ENCODE measurements at places on chromosomes 6 and 20.

- no peak for DNase-seq
These were observed 47.3 kb downstream of the HIVEP2 start for GRCh38 chr6:142897659-142898058.

DNA sequence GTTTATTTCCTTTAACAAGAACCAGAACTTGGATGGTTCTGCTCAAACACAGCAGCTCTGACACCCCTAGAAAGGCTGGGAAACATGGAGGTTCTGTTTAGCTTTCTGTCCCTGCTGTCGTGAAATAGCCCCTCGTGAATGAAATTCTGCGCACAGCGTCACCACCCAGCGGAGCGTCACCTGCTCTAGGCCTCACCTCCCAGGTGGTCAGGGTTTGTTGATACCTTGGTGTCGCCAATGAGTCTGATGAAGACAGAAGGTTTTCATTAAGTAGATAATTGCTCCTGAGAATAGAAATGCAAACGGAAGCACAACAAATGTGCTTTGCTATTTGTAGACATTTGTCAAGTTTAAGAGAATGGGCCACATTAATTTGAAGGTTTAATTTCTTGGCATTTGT is 135.1 kb downstream of the EDN3 start:
- no peak for DNase-seq

- no peak for DNase-seq
These were observed 663.6 kb upstream of the CHD6 start for GRCh38 chr20:42281801-42282200.

GRCh38 chr6:150245148-150245935 is 102.5 kb downstream of the PPP1R14C start:
- no peak for DNase-seq

DNA sequence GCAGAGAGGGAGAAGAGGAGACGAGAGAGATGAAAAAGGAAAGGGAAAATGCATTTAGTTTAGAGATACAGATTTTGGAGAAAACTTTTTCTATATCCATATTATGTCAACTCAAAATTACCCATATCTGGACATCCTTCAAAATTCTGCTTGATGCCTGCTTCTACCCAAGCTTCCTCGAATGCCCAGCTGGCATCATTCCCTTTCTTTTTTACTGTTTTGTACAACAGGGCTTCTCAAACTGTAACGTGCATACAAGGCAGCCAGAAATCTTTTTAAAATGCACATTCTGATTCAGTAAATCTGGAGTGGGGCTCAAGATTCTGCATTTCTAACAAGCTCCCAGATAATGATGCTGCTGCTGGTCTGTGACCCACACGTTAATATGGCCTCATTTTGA is 462.8 kb upstream of the CHD6 start:
- no peak for DNase-seq

DNA sequence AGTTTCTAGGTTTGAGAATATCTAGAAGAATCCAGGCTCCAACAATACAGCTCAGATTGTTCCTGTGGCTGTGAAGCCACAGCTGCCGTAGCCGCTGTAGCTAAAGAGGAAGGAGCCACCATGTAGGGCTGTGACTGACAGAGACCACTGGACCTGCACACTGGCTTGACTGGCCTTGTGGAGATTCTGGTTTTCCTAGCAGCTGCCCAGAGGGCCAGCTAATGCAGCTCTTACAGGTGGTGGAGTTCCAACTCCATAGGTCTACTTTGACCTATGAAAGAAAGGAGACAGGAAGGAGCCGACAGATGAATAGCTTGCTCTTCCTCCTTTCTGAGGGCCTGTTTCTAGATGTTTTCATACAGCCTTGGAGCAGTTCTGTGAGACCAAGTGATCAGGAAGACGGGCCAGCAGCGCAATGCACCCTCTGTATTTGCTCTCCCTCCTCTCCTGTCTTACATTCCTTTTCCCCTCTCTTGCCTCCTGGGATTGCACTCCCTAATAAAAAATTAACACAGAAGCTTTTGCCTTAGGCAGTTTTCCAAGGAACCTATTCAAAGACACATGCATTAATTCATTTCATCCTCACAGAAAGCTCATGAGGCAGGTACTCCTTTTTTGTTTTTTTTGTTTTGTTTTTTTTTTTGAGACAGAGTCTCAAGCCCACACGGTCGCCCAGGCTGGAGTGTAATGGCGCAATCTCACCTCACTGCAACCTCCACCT is 51.8 kb upstream of the MYB start:
- DNase-seq = no peak

GRCh38 chr6:163751032-163751525 is 336.6 kb downstream of the QKI start:
- no peak for DNase-seq

GRCh38 chr6:7126754-7127153 is 19.0 kb downstream of the RREB1 start:
- DNase-seq = no peak

- DNase-seq = no peak
These were observed 16.5 kb downstream of the CARMIL1 start for GRCh38 chr6:25295651-25296050.

GRCh38 chr6:147621961-147622360 is 113.5 kb downstream of the SAMD5 start:
- no peak for DNase-seq

DNA sequence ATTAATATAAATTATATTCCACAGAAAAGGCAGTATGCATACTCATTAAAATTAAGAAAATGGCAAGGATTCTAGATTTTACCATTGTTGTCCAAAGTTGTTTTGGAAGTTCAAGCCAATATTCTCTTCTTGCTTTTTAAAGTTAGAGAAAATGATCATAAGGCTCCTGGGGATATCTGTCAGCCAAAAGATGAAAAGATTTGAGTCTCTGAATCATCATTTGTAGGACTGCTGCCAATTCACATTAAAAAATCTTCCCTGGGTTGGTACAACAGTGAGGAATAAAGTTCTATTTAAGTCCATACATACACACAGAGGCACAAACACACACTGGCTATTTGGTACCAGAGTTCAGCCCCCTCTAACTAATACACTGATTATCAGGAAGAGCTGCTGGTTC is 620.1 kb downstream of the COL12A1 start:
- no peak for DNase-seq

DNA sequence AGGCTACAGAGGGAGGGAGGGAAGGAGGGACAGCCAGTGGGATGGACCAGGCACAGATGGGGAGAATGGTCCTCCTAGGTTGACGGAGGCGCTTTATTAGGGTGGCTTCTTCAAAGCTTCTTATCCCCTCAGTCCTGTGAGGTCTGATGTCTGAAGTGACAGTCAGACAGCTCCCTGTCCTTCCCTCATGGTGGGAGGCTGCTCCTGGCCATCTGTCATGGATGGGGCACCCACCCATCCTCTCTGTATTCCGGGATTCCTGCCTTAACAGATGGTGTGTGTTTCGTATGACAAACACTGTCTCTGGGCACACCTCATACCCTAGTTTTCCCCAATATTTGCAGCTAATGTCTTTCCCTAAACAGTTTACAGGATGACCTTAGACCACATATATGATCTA is 7.9 kb downstream of the RIN2 start:
- no peak for DNase-seq

DNA sequence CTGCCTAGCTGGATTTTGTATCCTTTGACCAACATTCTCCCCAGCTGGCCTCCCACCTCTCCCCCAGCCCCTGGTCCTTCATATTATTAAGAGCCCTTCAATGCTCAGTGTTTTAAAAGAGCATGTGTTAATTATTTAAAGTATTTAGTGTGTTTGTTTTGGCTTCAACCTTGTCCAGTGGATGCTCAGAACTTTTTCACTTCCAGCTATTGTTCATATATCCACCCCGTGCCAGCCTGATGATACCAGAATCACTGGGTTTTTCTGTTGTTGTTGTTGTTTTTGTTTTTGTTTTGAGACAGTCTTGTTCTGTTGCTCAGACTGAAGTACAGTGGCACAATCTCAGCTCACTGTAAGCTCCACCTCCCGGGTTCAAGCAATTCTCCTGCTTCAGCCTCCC is 30.4 kb upstream of the SNX9 start:
- DNase-seq = no peak

GRCh38 chr6:52375780-52376556 is 14.0 kb downstream of the PAQR8 start:
- DNase-seq = no peak

DNA sequence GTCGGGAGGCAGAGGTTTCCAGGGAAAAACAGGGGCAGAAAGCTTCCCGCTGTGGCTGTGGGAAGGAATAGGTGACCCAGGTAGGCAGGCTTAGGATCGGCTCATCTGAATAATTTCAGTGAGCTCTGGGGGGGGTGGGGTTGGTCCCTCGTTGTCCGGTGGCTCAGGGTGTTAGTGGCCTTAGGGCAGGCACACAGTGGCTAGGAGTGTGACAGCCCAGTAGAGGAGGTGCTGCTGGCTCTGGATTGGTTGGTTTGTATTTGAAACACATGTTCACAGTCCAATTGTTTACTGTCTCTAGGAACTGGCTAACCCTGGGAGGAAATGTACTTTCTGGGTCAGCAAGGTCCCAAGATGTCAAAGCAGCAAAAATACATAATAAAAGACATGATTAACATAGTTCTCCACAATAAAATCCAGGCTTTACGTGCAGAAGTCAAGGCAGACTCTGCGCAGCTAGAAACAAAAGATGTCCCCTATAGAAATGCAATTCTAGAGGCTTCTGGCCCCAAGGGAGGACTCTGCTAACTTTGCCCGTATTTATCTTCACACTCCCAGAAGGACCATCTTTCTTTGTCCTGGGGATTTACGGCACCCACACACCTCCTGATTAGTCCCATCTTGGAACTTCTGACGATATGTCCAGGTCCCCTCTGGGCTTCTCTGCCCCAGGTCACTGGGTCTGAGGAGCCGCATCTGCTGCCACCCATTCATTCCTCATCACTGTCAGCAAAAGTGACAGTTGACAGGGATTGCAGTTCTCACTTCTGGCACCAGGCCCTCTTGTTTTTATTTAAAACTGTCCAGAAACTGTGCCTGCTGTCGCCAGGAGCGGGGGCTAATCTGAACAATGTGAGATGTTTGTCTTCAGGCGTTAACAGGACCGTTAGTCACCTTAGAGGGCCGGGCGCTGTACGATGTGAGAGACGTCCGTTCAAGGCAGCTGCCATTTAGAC is 18.7 kb downstream of the MOCS3 start:
- DNase-seq = no peak
